Epithelial cell of umbilical artery (primary cell): ENCODE measurements at places on chromosomes 11 and 22. TPM values are rescaled to one million over a fixed set of nuclear protein-coding genes. Genes with fewer than 3 reads are reported as not detected.

Gene CREB3L1
- 0.32 and 1.2 TPM in 2 replicates for total RNA-seq

Gene TSPAN4
- total RNA-seq, result 76.0 and 116 TPM in 2 replicates

Gene PLAAT5
- not detected in 2 replicates for total RNA-seq

Gene CASP5
- total RNA-seq, result not detected in 2 replicates

Gene CCS
- total RNA-seq, result 46.4 and 49.2 TPM in 2 replicates

Gene RAD9A
- total RNA-seq, result 5.2 TPM in 2 replicates

Gene IGLL1
- total RNA-seq, result not detected in 2 replicates

Gene CHRM1
- not detected in 2 replicates for total RNA-seq

Gene MS4A13
- not detected in 2 replicates for total RNA-seq

Gene TRIM51
- total RNA-seq, result not detected in 2 replicates

Gene SERPING1
- total RNA-seq, result under 0.01 and 0.46 TPM in 2 replicates

Gene SAA2
- not detected in 2 replicates for total RNA-seq

Gene PIK3IP1
- 7.4 and 8.1 TPM in 2 replicates for total RNA-seq

Gene SLC25A18
- not detected in 2 replicates for total RNA-seq

Gene SMIM35
- not detected in 2 replicates for total RNA-seq

Gene TEX12
- 0.32 TPM in 1 of 2 replicates, not detected in the other for total RNA-seq

Gene LINC01488
- not detected in 2 replicates for total RNA-seq

Gene OR8A1
- total RNA-seq, result not detected in 2 replicates

Gene NLRP14
- under 0.01 and 0.15 TPM in 2 replicates for total RNA-seq

Gene PLAAT3
- total RNA-seq, result 28.3 and 55.5 TPM in 2 replicates

Gene BTG4
- total RNA-seq, result not detected in 2 replicates

Gene MIOX
- total RNA-seq, result not detected in 2 replicates

Gene KRTAP5-8
- total RNA-seq, result not detected in 2 replicates

Gene ADM2
- 0.46 and 0.97 TPM in 2 replicates for total RNA-seq

Gene GPR83
- total RNA-seq, result not detected in 2 replicates

Gene UBQLNL
- total RNA-seq, result not detected in 2 replicates

Gene SAA1
- not detected in 2 replicates for total RNA-seq

Gene SFI1
- total RNA-seq, result 12.0 and 22.2 TPM in 2 replicates

Gene MAPK8IP2
- total RNA-seq, result 0.15 TPM in 1 of 2 replicates, not detected in the other

Gene KRTAP5-7
- not detected in 2 replicates for total RNA-seq

Gene SYTL2
- total RNA-seq, result 3.6 and 11.1 TPM in 2 replicates

Gene OR52H1
- not detected in 2 replicates for total RNA-seq

Gene MPEG1
- not detected in 2 replicates for total RNA-seq

Gene OR2D2
- 0.15 and 0.32 TPM in 2 replicates for total RNA-seq

Gene ELP4
- total RNA-seq, result 14.6 and 20.4 TPM in 2 replicates

Gene HTR3A
- not detected in 2 replicates for total RNA-seq

Gene TSSC4
- total RNA-seq, result 83.3 and 88.4 TPM in 2 replicates

Gene KLHL35
- total RNA-seq, result 0.30 and 2.9 TPM in 2 replicates

Gene KCNQ1OT1
- 0.65 and 1.5 TPM in 2 replicates for total RNA-seq

Gene APOL4
- total RNA-seq, result not detected in 2 replicates

Gene PATE2
- total RNA-seq, result 0.32 TPM in 1 of 2 replicates, not detected in the other

Gene B3GAT3
- 20.1 and 28.7 TPM in 2 replicates for total RNA-seq

Gene IGSF22
- not detected in 2 replicates for total RNA-seq

Gene DMC1
- 1.6 and 3.6 TPM in 2 replicates for total RNA-seq

Gene WNT11
- total RNA-seq, result 0.65 TPM in 1 of 2 replicates, not detected in the other

Gene MCAT
- 16.9 and 18.2 TPM in 2 replicates for total RNA-seq
